Activated CD4-positive, CD25-positive, alpha-beta regulatory T cell treated with anti-CD3 and anti-CD28 coated beads, Interleukin-2, amount 50 U/mL, for 72 hours (primary cell): ENCODE measurements at places on chromosomes 3 and 15.

GRCh38 chr3:4581920-4582611, 88.9 kb downstream of the ITPR1 start:
- DNase-seq = no peak

- no peak for DNase-seq
These were observed 9.3 kb downstream of the SH3BP5 start for GRCh38 chr3:15323063-15323462.

- peak; percentile 67 for DNase-seq
These were observed 21.4 kb upstream of the ZBED2 start for GRCh38 chr3:111616417-111617105.

DNA sequence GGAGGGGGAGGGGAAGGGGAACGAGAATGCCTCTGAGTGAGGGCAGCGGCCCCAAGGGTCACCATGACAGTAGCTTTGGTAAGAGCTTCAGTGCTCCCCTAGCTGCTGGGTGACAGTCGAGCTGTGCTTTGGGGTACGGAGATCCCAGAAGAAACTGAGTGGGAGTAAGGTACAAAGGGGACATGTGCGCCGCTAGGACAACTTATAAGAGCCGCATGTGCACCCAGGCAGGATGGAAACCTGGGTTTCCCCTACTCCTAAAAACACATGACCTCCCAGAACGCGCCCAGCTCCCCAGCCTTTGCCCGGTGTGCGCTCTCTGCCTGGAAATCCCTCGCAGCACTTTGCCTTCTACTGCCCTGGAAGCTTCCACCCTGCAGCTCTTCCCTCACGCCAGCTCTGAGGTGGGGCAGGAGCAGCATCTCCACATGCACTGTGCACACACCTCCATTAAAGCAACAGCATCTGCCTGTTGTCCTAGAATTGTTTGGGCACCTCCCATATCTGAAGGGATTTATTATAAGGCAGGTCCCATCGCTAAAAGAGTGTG, 232.2 kb downstream of the ADAMTS17 start:
- no peak for DNase-seq

- no peak for DNase-seq
These were observed 482.4 kb upstream of the SGO1 start for GRCh38 chr3:20668411-20668810.

DNA sequence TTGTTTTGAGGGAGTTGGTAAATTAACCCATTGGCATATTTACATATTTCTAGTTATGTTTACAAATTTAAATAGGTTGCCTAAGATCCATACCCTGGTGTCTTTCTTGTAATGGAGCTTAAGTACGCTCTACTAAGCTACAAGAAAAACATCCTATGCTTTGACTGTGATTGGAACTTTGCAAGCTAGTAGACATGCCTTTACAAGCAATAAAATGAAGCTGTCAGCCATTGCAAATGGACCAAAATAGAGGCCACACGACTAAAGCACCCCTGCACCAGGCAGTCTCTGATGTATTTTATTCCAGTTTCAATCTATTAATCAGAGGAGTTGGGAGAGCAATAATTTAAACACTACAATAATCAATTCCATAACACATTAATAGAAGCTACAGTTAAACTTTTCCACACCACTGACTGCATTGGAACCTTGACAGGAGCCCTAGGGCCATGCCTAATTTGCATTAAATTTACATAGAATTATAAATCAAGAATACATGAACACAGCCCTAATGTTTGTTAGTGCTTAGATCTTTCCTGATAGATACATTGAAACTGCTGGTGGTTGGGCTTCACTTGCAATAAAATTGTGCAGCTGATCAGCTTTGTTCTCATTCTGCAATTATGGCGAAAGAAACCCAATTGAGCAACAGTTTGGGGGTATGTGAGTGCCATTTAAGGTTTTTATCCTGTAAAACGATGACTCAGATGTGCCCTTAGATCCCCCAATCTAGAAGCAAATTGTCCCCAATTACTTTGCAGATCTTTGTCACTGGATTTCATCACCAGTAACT, 360.1 kb downstream of the LSAMP start:
- no peak for DNase-seq

DNA sequence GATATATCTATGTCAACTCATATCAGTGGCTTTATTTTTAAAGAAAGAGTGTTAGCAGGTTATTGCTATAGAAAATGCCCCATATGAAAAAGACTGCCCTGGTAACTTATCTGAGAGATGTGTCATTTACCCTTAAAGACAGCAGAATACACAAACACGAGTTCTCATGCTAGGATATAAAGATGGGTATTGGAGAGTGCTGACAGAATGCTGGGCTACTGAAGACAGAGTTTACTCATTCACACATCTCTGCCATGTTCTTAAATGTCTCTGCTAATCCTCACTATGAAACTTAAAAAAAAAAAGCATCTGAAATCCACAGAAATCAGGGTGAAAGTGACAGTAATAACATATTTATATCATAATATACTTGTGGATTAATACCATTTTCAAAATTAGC, 126.7 kb downstream of the FOXP1 start:
- DNase-seq = no peak

DNA sequence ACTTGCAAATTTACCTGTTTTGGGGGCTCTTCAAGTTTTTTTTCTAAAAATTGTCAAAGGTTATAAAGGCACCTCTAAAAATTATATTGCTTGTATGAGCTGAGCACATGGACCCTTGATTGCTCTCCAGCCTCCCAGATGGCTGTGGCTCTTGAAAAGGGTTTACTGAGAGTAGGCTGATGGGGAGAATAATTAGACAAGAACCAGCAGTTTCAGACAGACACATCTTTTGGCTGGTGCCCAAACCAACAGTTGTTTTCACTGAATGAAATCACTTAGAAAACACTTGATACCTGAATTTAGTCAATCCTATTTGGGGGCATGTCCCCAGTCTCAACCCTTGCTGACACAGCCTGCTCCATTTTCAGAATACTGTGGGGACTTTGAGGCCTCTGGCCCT, 217.6 kb downstream of the KBTBD8 start:
- no peak for DNase-seq

- no peak for DNase-seq
These were observed 50.5 kb downstream of the ATP1B3 start for GRCh38 chr3:141926929-141927328.

GRCh38 chr3:72259755-72260587, 475.0 kb upstream of the PROK2 start:
- DNase-seq = no peak

DNA sequence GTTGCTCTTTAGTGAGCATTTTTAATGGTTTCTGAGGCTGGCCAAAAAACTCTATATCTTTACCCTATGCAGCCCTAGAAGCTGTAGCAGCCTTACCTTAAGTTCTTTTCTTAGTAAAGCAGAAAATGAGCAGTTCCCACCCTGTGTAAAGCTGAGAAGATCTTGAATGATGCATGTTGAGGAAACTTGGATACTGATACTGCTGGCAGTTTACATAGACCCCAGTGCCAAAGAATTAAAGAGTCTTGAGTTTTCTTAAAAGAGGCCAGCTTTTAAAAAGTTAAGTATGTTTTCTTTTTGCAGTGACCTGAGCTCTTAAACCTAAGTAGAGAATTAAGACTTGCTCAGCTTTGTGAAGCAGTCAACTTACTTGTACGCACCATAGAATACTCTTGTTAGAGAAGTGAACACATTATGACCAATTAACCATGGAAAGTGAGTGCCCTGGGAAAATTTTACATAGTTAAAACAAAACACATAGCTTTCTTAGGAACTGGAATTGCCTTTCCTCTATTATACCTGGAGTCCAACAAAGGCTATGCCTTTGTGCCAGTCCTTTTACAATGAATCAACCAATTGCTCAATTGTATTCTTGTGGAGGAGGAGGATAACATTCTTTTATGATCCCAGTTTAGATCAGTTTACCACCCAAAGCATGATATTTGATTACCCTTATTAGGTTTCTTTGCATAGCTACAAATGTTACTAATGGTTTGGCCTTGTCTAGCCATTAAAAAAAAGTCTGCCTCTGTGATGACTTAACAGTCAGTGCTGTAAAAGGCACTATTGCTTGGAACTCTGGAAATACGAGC, 28.4 kb downstream of the PLS1 start:
- no peak for DNase-seq

DNA sequence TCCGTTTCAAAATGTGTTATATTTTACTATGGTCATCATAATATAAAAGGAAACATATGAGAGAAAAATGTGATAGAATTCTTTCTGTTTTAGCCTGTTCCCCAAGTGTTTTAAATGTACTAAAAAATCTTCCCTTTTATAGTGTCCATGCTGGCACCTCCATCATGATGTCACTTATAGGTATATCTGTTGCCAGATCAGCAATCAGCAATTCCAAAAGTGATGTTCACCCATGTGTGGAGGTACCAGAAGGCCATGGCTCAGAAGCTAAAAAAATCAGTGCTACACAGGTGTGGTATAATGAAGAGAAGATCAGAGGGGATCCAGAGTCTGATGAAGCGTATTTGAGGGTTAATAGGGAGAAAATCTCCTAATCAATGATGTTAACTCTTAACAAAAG, 1.1 kb upstream of the GPR15 start:
- no peak for DNase-seq

GRCh38 chr3:157113832-157114505, 46.0 kb downstream of the CCNL1 start:
- no peak for DNase-seq

GRCh38 chr3:43093006-43093405, 12.9 kb downstream of the POMGNT2 start:
- no peak for DNase-seq

GRCh38 chr3:177899275-177900067, 636.8 kb upstream of the KCNMB2 start:
- DNase-seq = no peak

- no peak for DNase-seq
These were observed 27.3 kb upstream of the FGD5 start for GRCh38 chr3:14791343-14791945.

DNA sequence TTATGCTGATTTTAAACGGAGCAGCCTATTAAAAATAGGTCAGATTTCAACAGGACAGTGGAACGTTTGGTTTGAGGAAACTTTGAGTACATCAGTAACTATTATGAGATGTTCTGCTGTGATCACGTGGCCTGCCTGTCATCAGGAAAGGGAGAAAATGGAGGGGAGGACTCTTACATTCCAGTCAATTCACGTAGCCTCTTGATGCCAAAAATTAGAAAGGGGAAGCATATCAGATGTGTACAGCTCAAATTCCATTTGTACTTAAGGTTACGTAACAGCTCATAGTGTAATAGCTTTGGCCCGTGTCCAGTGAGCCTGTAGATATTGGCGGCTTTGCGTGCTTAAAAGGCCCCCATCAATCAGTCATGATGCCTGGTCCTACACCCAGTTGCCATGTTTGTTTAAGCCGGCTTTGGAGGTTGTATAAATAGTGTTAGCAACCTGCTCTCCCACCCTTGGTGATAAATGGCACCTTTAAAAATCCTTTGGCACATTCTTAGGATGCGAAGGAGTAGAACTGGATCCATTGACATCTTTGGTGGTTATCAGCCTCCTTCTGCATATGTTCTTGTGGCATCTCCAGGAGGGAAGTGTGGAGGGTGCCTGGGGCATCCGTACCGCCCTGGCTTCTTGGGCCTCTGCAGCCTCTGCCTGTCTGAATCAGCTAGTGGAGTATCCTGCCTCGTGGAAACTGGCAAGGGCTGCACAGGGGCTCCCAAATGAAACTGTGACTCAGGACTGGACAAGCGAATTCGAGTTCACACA, 163.9 kb downstream of the THSD4 start:
- DNase-seq = no peak

GRCh38 chr3:13339833-13340232, 80.3 kb downstream of the NUP210 start:
- DNase-seq = no peak

DNA sequence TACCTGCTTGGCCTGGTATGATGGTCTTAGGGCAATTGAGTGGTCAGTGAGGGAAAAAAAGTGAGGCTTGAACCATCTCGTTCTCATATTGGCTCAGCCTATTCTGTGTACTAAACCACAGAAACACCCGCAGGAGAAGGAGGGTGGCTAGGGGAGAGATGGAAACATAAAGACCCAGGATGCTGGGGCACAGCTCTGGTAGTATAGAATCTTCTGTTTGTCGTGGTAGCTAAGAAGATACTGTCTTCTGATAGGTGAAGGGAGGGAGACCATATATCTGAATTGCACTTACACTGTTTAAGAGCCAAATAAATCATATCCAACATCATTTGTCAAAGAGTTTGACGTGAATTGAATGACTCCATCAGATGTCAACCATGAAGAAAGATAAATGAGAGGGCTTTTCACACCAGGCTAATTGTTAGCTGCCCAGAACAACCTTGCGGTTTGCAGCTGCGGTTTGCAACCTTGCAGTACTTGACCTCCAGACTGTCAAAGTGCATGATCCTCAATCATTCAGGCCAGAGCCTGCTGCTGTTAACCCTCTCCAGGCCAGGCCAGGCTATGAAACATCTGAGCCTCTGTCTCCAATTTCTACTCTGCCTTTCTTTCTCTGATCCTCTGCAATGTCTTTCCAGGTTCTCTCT, 40.9 kb upstream of the PIK3R4 start:
- DNase-seq = no peak

GRCh38 chr3:142495103-142495502, 47.3 kb upstream of the XRN1 start:
- no peak for DNase-seq

DNA sequence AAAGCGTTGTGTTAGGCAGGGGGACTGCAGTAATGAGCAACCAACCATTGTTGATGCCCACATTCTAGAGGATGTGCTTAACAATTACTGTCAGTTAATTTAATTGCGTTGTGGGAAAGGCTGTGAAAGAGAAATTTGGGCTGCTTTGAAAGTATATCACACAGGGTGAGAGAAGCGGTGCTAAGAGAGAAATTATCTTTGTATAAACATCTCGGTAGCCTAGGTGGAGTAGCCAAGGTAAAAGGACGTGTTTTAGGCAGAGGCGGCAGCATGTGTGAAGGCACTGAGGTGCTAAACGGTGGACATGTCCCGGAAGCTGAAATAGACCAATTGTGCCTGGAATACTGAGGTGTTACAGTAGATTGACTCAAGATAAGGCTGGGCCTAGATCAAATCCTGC, 71.9 kb downstream of the UBE2E2 start:
- no peak for DNase-seq

GRCh38 chr3:158918008-158918407, 116.2 kb downstream of the MFSD1 start:
- no peak for DNase-seq

- DNase-seq = no peak
These were observed 162.5 kb downstream of the GAP43 start for GRCh38 chr3:115785782-115786181.

- no peak for DNase-seq
These were observed 47.1 kb downstream of the PDIA5 start for GRCh38 chr3:123113889-123114450.

DNA sequence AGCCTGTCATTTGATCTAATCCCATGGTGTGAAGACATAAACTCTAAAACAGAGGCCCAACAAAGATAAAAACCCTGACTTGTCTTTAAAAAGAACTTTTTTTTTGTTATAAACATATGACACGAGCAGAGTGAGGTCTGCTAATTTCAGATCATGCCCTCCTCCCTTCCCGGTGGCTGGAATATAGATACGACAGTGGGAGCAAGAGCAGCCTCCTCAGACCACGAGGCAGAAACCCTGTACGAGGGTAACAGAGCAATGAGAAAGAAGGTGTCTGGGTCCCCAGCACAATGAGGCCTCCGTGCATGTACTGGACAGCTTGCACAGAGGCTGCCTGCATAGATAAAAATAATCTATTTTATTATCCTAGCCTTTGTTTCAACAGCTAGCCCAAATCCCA, 5.8 kb downstream of the TPRA1 start:
- DNase-seq = no peak
